ENCODE measurements at places on chromosomes 5 and 9.

- no peak for DNase-seq
These were observed 31.6 kb upstream of the DTWD2 start for GRCh38 chr5:119019949-119020348.

DNA sequence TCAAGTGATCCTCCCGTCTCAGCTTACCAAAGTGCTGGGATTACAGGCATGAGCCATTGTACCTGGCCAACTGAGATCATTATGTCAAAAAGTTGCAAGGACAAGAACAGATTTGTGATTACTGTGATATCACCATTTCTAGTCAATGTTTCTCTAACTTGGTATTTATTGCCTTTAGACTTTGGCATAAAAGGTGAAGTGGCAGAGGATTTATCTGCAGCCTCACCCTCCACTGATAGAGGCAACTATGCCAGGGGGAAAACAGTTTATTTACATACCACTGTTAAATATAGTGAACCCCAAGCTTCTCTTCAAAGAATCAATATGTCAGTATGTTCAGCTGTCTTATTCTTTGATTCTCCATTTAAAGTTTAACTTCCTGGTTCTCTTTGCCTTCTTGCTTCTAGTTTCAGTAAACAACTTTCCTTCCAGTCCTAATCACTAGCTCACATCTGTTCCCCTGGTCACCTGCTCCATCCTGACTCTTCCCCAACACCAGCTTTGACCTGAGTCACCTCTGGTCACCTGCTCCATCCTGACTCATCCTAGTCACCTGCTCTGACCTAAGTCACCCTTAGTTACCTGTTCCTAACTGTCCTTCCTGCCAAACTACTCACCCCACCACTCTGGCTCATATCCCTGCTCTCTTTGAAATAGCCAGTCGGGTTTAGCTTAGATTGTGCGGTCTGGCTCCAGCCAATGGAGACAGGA is 29.9 kb downstream of the SEMA6A start:
- DNase-seq: no peak

- DNase-seq: peak; percentile 58
These were observed 69.3 kb downstream of the HSD17B3 start for GRCh38 chr9:96232539-96233241.

DNA sequence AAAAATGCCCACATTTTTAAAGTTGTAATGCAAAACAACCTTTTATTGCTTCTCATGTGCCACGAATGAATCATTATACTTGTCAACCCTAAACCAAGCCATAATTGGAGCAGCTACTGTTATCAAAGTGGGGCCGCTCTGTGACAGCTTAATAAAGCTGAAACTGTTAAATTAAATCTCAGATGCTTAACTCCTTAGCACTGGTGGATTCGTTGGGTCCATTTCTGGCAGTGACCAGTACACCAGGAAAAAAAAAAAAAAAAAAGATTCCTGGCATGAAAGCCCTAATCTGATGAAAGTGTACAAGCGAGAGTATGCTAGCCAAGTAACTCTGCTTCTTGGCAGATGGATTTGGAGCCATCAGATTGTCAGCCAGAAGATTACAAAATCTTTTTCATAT is 164.8 kb downstream of the ZSWIM6 start:
- DNase-seq: no peak

GRCh38 chr5:103177543-103177942 is 57.4 kb downstream of the PPIP5K2 start:
- no peak for DNase-seq

- no peak for DNase-seq
These were observed 90.9 kb downstream of the SV2C start for GRCh38 chr5:76174101-76174500.

DNA sequence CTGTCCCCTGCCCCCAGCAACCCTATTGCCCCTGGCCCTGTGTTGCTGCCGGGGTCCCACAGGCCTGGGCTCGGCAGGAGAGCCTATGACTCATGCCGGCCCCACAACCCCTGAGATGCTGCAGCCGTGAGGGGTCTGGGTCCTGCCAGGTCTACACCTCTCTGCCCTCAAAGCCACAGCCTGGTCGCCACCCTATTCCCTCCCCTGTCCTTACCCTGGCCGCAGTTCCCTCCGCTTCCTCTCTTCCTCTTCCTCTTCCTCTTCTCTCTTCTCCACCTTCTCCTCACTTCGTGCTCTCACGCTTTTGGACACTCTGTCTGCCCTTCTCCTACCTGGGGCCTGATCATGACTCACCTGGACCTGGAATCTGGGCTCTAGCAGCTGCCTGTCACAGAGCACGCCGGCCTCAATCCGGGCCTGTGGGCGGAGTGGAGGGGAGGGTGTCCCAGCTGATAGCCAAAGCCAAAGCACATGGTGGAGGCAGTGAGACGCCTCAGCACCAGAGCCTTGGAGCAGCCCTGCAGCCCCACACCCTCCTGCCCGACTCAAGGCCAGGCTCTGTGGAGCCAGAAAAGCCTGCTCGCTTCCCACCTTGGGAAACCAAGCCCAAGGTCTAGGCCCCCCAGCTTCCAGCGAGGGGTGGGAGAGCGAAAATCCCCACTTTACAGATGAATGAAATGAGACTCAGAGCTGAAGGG is 26.8 kb upstream of the CSF1R start:
- peak; percentile 66 for DNase-seq

Measured in kidney (tissue), 22 donors.